NCI-H1092 (cell line): ENCODE measurements at places on chromosomes 5 and 9.

DNA sequence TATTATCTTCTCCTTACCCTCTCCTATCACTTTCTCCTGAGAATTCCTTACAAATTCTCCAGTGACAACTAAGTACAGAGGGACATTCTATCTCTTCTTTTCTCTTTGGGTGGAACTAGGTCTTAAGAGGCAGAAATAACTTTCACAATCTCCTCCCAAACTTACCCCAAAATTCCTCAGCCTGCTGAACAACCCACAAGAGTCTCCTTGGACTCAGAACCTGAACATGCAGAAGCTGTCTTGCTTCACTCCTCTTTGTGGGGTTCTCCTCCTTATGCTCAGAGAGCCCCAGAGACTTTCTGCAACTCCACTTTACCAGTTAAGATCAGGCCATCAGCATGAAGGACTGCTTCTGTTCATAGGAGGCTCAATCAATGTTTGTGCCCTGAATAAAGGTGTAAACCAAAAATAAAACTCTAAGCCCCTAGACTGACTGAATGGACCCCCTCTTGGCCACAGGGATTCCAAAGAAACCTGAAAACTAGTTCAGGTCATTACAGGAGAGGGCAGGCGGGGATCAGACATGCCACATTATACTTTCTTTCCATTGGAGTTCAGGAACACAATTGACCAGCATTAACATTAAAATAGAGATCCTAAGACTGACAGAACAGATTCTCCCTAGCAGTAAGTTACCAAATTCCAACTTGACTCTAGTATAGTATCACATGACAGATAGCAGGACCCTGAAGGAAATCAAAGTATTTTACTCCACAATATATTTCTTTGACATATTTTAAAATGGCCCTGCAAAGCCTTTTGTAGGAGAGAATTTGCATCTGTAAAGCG lies 179.7 kb upstream of the FBXL17 start:
- no peak for DNase-seq

- no peak for DNase-seq
Observed at GRCh38 chr5:171418982-171419687, at the start of gene FGF18. TSS of gene FGF18 (plus strand) at chr5:171419647. CDS start at chr5:171420200, 553 bp downstream.

- no peak for DNase-seq
Observed at GRCh38 chr5:40486437-40487275, 193.1 kb upstream of the PTGER4 start.

GRCh38 chr5:107533910-107534876 lies 136.5 kb downstream of the EFNA5 start:
- no peak for DNase-seq

DNA sequence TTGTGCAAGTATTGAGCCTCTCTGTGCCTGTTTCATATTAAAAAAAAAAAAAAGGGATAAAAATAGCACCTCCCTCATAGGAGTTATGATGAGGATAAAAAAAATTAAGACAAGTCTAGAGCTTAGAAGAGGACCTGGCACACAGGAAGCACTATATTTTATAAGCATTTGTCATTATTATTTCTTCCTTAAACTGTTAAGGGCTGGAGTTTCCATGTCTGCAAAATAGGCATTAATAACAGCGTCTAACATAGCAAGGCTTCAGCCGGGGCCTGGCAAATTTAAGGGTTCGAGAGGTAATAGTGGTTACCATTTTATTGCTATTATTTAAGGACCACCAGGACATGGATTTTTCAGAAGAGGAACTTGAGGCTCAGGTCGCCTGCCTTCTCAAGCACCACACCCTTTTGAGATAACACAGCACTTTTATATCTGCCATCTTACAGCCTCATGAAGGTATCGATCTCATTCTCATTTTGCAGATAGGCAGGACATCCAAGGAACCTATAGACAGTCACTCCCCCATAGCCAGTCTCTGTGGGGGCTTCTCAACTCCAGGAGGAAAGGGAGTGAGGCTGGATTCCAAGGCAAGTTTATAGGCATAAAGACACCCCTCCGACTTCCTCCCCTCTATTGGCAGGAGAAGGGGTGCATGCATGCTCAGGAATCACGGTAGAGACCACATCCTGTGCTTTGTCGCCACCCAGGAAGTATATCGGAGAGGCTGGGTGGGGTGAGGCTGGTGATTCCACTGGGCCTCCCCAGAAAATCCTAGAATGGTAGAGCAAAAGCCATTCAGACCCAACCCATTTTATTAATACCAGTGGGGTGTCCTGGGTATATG lies 2.4 kb downstream of the ANXA6 start:
- no peak for DNase-seq
